Mesothelial cell of epicardium (in vitro differentiated cells): ENCODE measurements at places on chromosomes 6 and 20. TPM values are rescaled to one million over a fixed set of nuclear protein-coding genes. Genes with fewer than 3 reads are reported as not detected.

DNA sequence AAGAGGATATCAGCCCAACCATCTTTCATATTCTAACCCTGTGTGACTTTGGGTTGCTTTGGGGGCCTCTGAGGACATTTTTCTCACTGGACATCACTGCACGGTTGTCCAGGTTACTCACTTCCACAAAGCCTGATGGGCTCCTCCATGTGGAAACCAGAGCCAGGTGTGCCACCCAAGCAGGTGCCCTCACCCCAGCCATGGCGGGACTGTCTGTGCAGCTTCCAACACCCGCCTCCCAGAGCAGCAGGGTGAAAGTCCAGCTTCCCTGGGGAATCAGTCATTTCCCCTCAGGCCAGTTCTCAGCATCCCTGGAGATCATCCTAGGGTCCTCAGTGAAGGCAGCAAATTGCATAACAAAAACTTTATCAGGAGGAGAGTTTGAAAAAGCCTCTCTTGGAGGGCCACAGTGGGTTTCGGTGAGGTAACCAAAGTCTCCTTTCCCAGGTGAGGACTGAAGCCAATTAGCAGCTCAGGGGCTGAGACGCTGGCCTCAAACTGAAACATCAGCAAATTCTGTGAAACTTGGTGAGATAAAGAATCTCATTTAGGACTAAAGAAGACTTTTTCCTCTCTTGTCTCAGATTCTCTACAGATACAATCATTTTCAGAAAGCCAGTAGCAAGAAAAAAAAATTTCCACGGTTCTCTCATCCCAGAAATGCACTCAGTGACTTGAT is 289.6 kb upstream of the CDH4 start:
- H3K27ac ChIP-seq, result no peak overlapping the region
- no peak overlapping the region for H3K4me3 ChIP-seq
- no peaks in the 10 kb centered on the region for H3K4me1 ChIP-seq
- peaks cover 3% of the 10 kb centered on the region for H3K27me3 ChIP-seq

DNA sequence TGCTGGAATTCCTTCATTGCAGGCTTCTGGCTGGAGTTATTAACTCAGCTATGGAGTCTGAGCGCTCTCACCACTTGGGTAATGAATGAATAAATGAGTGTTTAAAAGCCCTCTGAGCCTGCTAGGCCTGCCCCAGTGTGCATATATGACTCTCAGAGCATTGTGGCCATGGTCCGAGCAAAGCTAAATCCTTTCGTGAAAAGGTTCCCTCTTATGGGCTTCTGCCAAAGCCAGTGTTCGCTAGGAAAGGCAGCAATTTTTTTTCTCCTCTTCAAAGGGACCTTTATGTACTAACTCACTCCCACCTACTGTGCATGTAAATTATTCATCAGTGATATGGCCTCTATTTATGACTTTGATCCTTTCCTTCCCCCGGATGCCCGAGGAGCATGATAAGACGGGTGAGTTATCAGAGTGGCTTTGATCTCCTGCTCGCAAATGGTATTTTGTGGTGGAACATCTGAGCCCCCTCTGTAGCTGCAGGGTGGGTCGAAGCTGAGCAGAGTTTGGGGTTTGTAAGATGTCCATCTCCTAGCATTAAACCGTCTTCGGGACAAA is 88.6 kb downstream of the LINC00237 start:
- peaks cover 12% of the 10 kb centered on the region for H3K4me1 ChIP-seq
- no peak for DNase-seq
- H3K36me3 ChIP-seq, result no peaks in the 10 kb centered on the region
- H3K4me3 ChIP-seq, result no peak overlapping the region

PTCHD4 gene
- total RNA-seq, result 7.8 to 8.6 TPM (median 8.5 TPM) in 3 replicates

- H3K27me3 ChIP-seq, result no peaks in the 10 kb centered on the region
- no peak for DNase-seq
- H3K4me1 ChIP-seq, result peaks cover 14% of the 10 kb centered on the region
These were observed 69.4 kb upstream of the BMP2 start for GRCh38 chr20:6698056-6698455.

DNA sequence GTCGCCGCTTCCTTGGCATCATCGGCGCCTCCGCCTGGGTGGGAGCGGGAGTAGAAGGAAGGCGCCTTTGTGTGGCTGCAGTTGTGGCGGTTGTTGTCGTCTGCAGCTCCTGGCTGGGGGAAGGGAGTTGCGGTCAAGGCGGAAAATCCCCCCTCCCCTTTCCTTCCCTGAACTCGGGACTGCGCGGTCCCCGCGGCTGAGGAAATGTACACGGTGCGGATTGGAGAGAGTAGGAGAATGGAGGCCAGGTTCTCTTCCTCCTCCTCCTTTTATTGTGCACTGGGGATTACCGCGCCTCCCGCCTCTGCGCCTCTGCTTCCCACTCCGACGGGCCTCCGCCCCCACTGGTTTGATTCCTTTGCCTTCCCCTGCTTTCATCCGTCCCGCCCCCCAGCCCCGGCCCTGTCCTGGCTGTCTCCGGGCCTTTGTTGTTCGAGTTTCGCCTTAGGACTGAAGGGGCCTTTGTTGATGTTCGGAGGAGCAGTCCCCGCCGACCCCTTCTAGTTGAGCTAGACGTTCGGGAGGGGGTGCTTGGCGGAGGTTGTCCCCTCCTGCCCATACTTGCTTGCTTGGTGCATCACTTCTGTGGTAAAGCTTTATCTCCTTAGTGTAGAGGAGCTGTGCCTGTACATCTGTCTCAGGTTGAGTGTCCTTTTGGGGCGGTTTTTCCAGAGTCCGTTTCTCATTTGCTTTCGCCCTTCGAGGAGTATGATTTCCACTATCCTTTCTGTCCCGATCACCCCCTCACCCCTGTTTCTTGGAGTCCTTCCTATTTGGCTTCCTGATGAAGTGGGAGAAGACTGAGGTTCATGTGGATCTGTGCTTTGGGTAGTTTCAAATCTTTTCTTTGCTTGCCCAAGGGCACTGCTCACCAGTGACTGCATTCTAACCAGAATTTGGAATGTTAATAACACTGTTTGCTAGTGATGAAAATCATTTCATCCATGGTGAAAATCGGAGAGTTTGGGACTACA is 764 bp downstream of the ZNF292 start:
- peaks cover 48% of the 10 kb centered on the region for H3K4me1 ChIP-seq
- peak overlapping the region; percentile 93 for H3K4me3 ChIP-seq
- peaks cover 4% of the 10 kb centered on the region for H3K36me3 ChIP-seq
- H3K27ac ChIP-seq, result peak overlapping the region; percentile 99
- H3K27me3 ChIP-seq, result no peaks in the 10 kb centered on the region
- peak; percentile 38 for DNase-seq

DEFB124 gene
- not detected in 3 replicates for total RNA-seq

DNA sequence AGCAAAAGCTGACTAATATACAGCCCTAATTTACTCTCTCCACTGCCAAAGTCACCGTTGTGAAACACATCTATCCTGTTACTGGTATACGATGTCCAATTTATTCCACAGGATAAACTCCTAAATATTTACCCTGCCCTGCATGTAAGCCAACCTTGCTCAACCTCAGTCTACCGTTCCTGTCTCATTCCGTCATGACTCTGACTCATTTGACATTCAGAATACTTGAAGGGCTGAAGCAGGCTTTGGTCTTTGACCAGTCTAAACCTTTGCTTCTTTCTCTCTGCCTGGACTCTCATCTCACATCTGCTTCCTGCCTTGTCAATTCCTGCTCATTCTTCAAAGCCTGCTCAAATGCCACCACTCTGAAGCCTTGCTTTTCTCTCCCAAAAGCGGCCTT is 157.5 kb downstream of the SCP2D1 start:
- H3K36me3 ChIP-seq, result no peaks in the 10 kb centered on the region
- DNase-seq, result no peak
- H3K27ac ChIP-seq, result no peak overlapping the region
- no peaks in the 10 kb centered on the region for H3K4me1 ChIP-seq
- H3K4me3 ChIP-seq, result no peak overlapping the region
- peaks cover 24% of the 10 kb centered on the region for H3K27me3 ChIP-seq

GRCh38 chr6:16564436-16564835 is 196.8 kb downstream of the ATXN1 start:
- H3K36me3 ChIP-seq, result peaks cover 2% of the 10 kb centered on the region
- H3K4me3 ChIP-seq, result no peak overlapping the region
- no peak overlapping the region for H3K27ac ChIP-seq
- no peak for DNase-seq
- no peaks in the 10 kb centered on the region for H3K27me3 ChIP-seq

NFKBIE gene
- total RNA-seq, result 8.9 to 9.7 TPM (median 9.2 TPM) in 3 replicates

GRCh38 chr6:168968228-168968627 is 285.4 kb downstream of the THBS2 start:
- no peaks in the 10 kb centered on the region for H3K27me3 ChIP-seq
- H3K4me1 ChIP-seq, result peaks cover 10% of the 10 kb centered on the region
- H3K4me3 ChIP-seq, result no peak overlapping the region
- peak overlapping the region; percentile 67 for H3K27ac ChIP-seq
- no peak for DNase-seq
- H3K36me3 ChIP-seq, result no peaks in the 10 kb centered on the region

ZC3H12D gene
- total RNA-seq, result 0.44 to 0.72 TPM (median 0.47 TPM) in 3 replicates

DNA sequence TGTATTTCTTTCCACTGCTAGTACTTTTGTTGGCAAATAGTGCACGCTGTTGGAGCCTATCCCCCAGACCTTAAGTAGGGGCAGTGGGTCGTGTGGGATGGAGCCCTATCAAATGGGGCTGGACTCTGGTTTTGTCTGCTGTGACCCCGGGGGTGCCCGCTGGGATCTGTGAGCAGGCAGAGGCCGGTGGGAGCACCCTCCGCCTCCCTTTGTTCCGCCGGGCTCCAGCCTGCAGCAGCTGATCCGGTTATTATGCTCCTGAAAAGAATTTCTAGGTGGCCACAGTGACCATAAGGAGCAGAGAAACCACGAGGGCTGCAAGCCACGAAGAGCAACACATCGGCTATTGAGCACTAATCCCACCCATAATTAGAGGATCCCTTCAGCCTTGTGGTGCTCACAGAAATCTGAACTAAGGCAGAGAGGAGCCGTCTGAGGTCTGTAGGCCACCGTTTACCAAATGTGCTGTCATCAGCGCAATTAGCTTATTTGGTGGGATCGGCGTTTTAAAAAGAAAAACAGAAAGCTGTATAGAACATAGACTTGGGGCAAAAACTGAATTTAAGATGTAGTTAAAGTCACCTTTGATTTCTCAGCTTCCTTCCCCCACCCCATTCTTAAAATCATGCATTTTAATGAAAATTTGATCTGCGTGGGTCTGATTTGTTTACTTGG is 598.3 kb upstream of the JAG1 start:
- H3K4me1 ChIP-seq, result peaks cover 16% of the 10 kb centered on the region
- H3K27me3 ChIP-seq, result peaks cover 7% of the 10 kb centered on the region
- H3K27ac ChIP-seq, result no peak overlapping the region
- H3K36me3 ChIP-seq, result no peaks in the 10 kb centered on the region

TP53TG5 gene
- 0.47 to 0.69 TPM in 2 of 3 replicates, not detected in the other for total RNA-seq

DNA sequence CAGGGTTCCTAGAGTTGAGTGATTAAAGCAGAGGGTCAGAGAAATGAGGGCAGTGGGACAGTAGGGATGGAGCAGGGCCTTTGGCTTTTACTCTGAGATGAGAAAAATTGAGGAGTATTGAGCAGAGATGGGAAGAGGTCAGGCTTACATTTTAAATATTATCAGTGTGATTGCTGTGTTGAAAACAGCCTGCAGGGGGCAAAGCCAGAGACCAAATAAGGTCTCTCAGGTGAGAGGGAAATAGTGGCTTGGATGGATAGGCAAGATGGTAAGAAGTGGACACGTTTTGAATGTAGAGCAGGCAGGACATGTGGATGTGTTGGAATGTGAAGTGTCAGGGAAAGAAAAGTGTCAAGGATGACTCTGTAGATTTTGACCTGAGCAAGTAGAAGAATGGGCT is 105.0 kb upstream of the MAP3K7 start:
- H3K27me3 ChIP-seq, result peaks cover 34% of the 10 kb centered on the region
- no peak for DNase-seq
- no peak overlapping the region for H3K4me3 ChIP-seq
- H3K36me3 ChIP-seq, result no peaks in the 10 kb centered on the region

PCSK2 gene
- 0.29 to 0.38 TPM (median 0.35 TPM) in 3 replicates for total RNA-seq

GRCh38 chr6:126293891-126294524 is 45.9 kb upstream of the CENPW start:
- no peak for DNase-seq
- H3K36me3 ChIP-seq, result no peaks in the 10 kb centered on the region
- no peak overlapping the region for H3K27ac ChIP-seq

GPX5 gene
- total RNA-seq, result not detected in 3 replicates

ARMH2 gene
- not detected in 3 replicates for total RNA-seq

GRCh38 chr20:22758815-22759214 is 174.4 kb upstream of the FOXA2 start:
- H3K27me3 ChIP-seq, result peaks cover 15% of the 10 kb centered on the region
- H3K4me1 ChIP-seq, result peaks cover 13% of the 10 kb centered on the region
- no peak overlapping the region for H3K4me3 ChIP-seq
- no peaks in the 10 kb centered on the region for H3K36me3 ChIP-seq

MCHR2 gene
- not detected in 3 replicates for total RNA-seq

DNA sequence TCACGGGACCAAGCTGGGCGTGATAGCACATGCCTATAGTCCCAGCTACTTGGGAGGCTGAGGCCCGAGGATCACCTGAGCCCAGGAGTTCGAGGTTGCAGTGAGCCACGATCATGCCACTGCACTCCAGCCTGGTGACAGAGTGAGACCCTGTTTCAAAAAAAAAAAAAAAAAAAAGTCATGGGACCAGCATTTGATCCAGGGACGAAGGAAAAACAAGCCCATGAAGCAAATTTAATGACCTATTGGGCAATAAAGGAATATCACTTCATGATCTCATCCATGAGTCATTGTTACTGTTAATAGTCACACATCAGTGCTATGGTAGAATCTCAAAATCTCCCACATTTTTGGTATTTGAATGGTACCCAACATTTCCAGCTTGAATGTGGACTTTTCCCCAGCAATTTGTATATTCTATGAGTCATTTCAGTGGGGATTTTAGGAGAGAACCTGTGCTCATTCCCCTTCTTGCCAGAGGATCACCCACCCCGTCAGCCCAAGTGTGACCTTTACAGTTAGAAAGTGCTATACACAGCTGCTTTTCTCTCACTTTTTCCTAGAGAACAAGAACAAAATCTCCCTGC is 8.5 kb upstream of the SOD2 start:
- no peaks in the 10 kb centered on the region for H3K27me3 ChIP-seq
- no peak overlapping the region for H3K4me3 ChIP-seq
- peaks cover 17% of the 10 kb centered on the region for H3K36me3 ChIP-seq
- no peaks in the 10 kb centered on the region for H3K4me1 ChIP-seq

- no peak overlapping the region for H3K4me3 ChIP-seq
- H3K27me3 ChIP-seq, result no peaks in the 10 kb centered on the region
- no peak overlapping the region for H3K27ac ChIP-seq
- peaks cover 3% of the 10 kb centered on the region for H3K36me3 ChIP-seq
- H3K4me1 ChIP-seq, result peaks cover 14% of the 10 kb centered on the region
These were observed 117.1 kb upstream of the EEF1E1 start for GRCh38 chr6:8219352-8219943.

DNA sequence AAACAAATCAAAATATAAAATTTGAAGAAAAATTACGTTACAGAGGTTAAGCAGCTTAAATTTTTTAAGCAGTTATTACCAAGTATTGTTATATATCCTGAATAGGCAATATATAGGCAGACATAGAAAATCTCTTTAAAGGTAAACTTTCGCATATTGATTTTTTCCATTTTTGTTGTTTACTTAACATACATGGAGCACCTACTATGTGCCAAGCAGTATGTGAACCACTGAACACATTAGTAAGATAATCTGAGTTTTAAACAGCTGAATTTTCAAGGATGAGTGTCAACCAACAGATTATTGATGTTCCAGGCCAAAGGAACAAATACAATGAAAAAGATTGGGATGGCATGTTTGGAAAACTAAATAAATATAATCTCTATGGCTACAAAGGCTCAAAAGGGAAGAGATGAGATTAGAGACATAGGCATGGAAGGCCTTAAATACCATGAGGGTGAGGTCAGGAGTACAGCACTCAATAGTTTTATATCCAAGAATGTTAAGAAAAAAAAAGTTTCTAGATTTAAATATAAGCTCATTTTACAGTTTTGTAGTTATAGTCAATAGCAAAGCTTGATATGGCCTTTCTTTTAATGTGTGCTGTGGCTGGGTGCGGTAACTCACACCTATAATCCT is 277.5 kb downstream of the PTPRK start:
- no peak for DNase-seq
- no peak overlapping the region for H3K27ac ChIP-seq
- H3K4me3 ChIP-seq, result no peak overlapping the region
- peaks cover 13% of the 10 kb centered on the region for H3K4me1 ChIP-seq
- no peaks in the 10 kb centered on the region for H3K27me3 ChIP-seq
- H3K36me3 ChIP-seq, result no peaks in the 10 kb centered on the region
